RPMI7951 (cell line): ENCODE measurements at places on chromosomes 3 and 15. TPM values are rescaled to one million over a fixed set of nuclear protein-coding genes. Genes with fewer than 3 reads are reported as not detected.

DNA sequence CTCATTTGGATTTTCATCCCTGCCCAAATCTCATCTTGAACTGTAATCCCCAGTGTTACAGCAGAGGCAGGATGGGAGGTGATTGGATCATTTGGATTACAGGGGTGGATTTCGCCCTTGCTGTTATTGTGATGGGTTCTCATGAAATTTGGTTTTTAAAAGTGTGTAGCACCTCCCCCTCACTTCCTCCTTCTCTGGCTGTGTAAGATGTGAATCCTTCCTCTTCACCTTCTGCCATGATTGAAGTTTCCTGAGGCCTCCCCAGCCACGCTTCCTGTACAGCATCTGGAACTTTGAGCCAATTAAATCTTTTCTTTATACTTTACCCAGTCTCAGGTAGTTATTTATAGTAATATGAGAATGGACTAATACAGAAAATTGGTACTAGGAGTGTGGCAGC is 316.8 kb downstream of the PLCL2 start:
- DNase-seq = no peak

DNA sequence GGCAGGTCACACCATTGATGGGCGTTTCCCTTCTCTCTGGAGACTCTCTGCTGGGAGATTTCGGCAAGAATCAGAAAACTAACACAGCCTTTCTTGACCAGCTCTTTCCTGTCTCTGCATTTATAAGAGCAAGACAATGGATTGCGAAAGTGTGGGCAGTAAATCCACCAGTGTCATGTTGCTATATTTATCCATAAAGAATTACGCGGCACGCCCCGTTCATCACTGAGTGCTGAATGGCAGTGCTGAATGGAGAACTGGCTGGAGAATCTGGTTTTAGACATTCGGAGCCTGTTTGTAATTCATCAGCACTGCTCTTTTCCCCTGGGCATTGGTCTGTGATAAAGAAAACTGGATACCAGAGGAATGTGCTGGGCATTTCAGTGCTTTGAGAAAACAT is 2.0 kb upstream of the CEMIP start:
- DNase-seq = peak; percentile 79

DNA sequence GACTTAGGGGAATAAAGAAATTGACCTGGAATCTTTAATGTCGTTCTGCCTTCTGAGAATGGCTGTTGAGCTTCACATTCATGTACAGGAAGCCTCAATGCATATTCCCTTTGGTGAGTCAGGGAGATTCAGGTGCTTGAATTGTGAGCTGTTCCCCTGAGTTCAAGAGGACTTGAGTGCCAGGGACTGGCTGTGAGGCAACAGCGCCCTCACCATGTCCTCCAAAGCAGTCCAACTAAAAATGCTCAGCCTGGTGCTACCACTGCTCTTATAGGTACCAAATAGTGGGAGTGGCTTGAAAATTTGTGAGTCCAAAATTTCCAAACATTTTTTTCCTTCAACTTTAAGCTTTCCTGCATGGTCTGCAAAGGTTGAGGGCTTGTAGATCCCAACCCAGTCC is 54.1 kb downstream of the LEO1 start:
- DNase-seq = peak; percentile 24

DNA sequence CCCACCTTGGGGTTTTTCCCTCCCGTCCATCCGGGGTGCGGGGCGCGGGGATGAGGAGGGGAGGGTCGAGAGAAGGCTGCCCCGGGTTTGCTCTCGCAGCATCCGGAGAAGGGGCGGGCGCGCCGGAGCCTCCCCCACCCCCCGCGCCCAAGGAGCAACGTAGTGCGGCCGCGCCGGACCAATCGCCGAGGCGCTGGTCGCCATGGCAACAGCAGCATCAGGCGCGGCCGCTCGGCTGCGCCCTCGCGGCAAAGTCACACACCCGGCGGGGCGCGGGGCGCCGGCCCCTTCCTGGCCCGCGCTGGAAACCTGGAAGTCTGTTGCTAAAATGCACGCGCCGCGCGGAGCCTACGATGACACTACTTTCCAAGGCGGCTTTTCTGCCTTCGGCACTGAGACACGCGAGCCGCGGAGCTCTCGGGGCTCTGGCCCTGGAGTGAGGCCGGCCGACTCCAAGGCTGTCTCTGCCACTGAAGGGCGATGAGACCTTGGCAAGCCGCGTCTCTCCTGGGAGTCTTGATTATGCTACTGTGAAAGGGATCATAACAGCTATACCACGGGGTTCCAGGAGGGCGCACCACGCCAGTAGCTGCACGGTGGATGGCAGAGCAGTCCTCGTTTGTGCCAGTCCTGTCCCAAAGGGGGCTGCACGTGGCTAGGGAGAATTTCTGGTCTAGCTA is at the start of gene IQSEC1:
Gene IQSEC1, minus strand, starts transcription at position 104 of the 680 bp plus-strand sequence. CDS start 415 bp downstream, outside the sequence.
- no peak for DNase-seq

GRCh38 chr15:98177966-98178592 is 217.6 kb downstream of the ARRDC4 start:
- peak; percentile 81 for DNase-seq

- no peak for DNase-seq
These were observed 240.7 kb downstream of the LPP start for GRCh38 chr3:188394623-188395022.

GRCh38 chr3:69997631-69998307 is 1.8 kb upstream of the SAMMSON start:
- peak; percentile 22 for DNase-seq

DNA sequence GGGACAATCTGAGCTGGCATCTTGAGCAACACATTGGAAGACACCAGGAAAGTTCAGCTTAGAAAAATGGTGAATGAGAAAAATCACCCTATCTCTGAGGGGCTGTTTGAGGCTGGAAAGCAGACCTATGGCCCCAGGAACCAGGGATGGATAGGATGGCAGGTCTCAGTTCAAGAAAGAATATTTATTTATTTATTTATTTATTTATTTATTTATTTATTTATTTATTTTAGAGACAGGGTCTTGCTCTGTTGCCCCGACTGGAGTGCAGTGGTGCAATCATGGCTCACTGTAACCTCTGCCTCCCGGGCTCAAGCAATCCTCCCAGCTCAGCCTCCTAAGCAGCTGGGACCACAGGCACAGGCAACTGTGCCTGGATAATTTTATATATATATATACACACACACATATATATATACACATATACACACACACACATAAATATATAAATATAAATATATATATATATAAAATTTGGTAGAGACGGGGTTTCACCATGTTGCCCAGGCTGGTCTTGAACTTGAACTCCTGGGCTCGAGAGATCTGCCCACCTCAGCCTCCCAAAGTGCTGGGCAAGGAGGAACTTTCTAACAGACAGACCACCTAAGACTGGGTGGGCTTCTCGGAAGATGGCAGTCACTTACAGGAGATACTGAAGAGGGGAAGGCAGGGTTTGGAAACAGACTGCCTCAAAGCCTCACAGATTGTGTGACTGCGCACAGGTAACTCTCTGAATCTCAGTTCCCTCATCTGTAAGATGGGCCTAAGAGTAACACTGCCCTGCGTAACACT is 29.7 kb downstream of the CCDC13 start:
- no peak for DNase-seq

- no peak for DNase-seq
These were observed 22.2 kb downstream of the SUCNR1 start for GRCh38 chr3:151895478-151896241.

DNA sequence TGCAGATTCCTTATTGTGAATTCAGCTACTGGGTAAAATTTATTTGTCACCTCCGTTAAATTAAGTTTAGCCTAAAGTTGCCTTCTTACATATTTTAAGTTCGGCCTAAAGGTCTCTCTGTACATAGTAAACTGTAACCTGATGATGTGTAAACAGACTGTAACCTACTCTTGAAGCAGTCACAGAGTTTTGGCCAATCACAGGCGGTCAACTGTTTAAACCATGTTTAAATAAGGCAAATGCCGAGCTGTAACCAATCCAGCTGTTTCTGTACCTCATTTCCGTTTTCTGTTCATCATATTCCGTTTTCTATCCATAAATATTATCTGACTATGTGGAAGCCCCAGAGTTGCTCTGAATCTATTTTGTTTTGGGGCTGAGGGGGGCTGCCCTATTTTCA is 2.4 kb upstream of the ADAMTSL3 start:
- DNase-seq = no peak

DNA sequence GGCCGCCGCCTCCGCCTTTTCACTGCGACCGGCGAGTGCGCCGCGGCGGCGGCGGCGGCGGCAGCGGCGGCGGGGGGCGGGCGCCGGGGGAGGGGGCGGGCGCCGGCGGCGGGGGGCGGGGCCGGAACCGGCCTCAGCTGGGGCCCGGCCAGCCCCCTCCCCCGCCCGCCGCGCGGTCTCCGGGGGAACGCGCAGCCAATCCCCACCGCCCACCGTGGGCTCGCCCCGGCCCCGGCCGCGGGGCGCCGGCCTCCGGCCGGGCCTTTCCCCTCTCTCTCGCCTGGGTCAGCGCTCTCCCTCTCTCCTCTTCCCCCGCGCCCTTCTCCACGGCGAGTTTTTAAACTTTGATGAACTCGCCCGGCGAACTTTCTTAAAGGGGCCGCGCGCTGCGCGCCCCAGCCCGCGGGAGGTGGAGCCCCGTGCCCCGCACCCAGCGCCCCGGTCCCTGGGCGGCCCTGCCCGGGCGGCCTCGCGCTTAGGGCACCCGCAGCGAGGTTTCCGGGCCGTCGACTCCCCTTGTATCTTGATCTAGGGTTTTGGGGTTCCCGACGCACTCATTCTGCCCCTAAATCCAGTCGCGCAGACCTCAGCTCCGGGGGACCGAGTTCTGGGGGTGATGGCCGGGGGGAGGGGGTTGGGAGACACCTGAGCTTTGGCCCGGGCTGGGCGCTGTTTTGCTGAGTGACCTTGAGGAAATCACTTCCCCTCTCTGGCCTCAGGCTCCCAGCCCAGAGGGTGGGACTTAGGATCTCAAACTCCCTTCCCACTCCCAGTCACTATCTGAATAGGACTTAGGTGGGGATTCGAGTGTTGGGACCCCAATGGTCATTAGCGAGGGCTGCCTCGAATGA is at the start of gene RBPMS2:
Gene RBPMS2, minus strand, starts transcription at position 39 of the 851 bp plus-strand sequence. CDS start 270 bp downstream, outside the sequence.
- DNase-seq = peak; percentile 11

GRCh38 chr15:41946970-41947369 is 25.4 kb downstream of the EHD4 start:
- DNase-seq = no peak

DNA sequence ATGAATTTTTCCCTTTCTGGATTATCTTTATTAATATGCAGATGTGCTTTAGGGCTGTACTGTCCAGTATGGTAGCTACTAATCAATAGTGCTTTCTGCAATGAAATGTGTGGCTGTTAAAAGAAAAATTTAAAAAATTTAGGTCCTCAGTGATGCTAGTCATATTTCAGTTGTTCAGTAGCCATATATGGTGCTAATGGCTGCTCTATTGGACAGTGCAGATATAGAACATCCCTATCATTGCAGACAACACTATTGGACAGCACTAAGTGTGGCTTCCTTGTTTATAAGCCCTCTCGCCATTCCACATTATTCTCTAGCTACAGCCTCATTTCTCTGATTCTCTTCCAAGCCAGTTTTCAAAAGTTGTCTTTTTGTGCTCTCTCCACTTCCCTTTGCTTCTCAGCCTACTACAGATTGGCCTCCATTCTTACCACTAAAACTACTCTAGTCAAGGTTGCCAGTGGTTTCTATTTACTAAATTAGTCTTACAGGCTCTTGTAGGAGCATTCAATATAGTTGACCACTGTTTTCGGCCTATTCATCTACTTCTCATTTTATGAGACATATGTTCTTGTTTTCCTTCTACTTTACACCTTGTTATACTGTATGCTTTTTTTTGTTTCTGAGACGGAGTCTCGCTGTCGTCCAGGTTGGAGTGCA is 9.5 kb downstream of the MAPK6 start:
- DNase-seq = no peak

DNA sequence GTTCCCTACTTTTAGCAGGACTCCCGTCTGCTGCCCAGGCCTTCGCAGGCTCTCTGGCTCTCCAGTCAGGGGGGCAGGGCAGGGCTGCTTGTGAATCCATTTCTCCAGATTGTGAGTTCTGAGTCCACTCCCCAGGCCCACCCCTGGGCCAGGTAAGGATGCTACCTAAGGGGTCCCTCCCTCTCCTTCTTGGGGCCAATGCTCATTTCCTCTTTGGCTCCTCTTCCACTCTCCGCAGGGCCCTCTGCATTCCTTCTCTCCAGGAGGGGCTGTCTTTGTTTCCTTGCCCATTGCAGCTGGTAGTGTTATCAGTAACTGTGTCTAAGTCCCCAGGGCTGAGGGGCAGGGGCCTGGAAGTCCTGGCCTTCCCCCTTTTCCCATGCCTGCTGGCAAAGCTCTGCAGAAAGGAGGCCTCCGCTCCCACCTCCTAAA is 13.0 kb upstream of the CACNA2D2 start:
- DNase-seq = no peak

DNA sequence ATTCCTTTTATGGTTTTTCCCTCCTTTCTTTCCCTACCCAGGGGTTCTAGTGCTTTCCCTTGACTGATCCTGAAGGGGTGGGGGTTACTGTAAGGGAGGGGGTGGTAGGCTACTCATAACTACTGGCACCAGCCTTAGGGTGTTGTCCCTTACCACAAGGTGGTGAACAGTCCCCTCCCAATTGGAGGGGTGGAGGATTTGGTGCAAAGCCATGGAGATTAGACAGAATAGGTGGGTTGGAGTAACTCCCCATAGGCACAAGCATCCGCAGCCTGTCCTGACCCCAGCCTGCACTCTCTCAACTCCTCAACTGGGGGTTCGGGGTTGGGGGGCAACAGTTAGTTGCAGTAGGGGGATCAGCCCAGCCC is 2.6 kb upstream of the HYAL2 start:
- no peak for DNase-seq

GRCh38 chr15:60635507-60636352 is 156.8 kb upstream of the ICE2 start:
- peak; percentile 60 for DNase-seq

DNA sequence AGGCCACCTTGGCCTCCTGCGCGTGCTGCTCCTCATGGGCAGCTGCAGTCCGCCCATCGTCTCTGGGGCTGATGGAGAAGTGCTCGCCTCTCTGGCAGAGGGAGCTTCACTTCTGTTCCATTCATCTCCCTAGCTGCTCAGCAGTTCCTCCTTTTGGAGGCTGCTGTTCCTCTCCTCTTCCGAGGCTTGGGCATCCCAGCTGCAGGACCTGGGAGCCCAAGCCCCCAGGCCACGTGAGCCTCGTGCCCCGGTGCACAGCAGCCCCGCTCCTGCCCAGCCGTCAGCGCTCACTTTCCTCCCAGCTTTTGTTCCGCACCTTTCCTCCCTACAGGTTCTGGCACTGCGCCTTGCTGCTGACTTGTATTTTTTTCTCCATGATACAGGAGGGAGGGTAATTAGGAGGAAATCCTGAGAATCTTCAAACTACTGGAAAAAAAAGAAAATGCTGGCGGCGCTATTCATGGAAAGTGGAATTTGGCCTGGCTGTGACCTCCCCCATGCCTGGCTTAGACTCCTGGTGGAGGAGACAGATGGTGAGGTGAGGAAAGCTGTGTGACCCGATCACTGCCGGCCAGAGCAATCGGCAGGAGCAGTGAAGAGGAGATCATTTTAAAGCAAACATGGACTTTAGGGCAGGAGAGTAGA is 210.1 kb downstream of the CHST2 start:
- peak; percentile 88 for DNase-seq

GRCh38 chr3:32873531-32874130 is 55.8 kb downstream of the TRIM71 start:
- no peak for DNase-seq

CCR3 gene
- total RNA-seq = 0.10 TPM in 1 of 2 replicates, not detected in the other

TRIM59 gene
- 11.9 and 19.7 TPM in 2 replicates for total RNA-seq

POLQ gene
- 9.9 and 10.9 TPM in 2 replicates for total RNA-seq

GUCA1C gene
- not detected in 2 replicates for total RNA-seq
